Cortex of kidney (tissue), 1 donor: ENCODE measurements at places on chromosomes 3 and 15.

DNA sequence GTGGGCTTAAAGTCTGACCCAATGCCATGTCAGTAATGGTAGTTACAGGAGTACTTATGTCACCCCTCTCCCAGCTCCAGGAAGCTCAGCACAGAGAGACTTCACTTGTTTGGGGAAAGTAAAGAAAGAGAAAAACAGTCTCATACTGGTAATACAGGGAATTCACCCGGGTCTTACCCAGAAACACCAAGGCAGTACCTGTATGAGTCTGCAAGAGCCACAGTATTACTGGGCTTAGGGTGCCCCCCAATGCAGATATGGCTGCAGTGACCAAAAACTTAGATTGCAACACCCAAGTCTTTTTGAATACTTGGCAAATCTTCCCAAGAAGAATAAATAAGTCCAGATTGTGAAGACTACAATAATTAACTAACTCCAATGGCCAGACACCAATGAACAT, 622.1 kb downstream of the IGSF11 start:
- no peak for DNase-seq

GRCh38 chr15:39852250-39852649, 67.8 kb downstream of the GPR176 start:
- DNase-seq = no peak

GRCh38 chr3:197394464-197395321, 96.3 kb upstream of the DLG1 start:
- DNase-seq = no peak

DNA sequence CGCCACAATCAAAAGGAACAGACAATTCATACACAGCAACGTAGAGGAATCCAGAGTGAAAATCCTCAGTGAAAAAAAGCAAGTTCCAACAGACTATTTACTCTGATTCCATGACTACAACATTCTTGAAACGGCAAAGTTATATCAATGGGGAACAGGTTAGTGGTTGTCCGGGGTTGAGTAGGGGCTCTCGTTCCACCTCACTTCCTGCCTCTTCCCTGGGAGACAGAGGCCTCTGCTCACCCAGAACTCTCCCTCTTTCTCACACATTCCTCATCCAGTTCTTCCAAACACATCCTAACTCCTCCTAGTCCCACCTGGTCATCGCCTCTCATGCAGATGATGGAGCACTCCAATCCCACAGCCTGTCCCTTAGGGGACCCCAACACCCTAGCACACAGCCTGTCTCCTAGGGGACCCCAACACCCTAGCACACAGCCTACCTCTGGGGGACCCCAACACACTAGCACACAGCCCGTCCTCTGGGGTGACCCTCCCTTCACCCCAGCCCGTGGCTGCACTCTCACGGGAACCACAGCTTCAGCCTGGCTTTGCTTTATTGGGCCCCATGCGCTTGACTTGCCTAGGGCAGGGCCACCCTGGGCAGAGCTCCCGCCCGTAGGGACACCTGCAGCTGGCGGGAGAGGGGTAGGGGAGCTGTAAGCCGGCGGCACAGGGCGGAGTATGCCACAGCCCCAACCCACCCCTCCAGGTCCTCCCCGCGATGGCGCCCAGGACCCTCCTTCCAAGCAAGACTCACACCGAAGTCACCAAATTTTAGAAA, 5.2 kb downstream of the OCA2 start:
- no peak for DNase-seq

DNA sequence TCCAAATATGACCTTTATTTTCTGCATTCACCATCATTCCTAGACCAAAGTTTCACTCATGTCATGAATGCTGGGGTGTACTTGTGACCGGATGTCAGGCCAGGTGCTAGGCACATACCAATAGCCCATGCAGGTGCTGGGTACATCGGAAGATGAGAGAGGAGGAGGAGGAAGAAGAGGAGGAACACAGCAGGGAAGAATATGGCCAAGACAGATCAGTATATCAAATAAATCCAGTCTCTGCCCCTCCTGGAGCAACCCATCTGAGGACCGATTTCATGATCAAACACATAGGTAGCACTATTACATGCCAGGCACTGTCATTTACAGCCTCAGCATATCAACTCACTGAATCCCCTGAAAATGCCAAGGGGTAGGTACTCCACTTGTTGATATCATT, 3.0 kb upstream of the WNT7A start:
- DNase-seq = no peak

GRCh38 chr15:64895285-64896065, 16.2 kb upstream of the ANKDD1A start:
- no peak for DNase-seq

GRCh38 chr3:149895769-149896168, 74.9 kb downstream of the PFN2 start:
- DNase-seq = no peak

- no peak for DNase-seq
These were observed 32.1 kb downstream of the BUB1B start for GRCh38 chr15:40192942-40193341.
